ENCODE measurements at places on chromosomes 2 and 18. TPM values are rescaled to one million over a fixed set of nuclear protein-coding genes. Genes with fewer than 3 reads are reported as not detected.

GNLY gene
- polyA plus RNA-seq: 18.1 TPM

LIMS4 gene
- polyA plus RNA-seq: not detected

CIB4 gene
- polyA plus RNA-seq: not detected

ARHGAP28 gene
- not detected for polyA plus RNA-seq

DCDC2C gene
- not detected for polyA plus RNA-seq

UGT1A5 gene
- not detected for polyA plus RNA-seq

STPG4 gene
- 0.31 TPM for polyA plus RNA-seq

NEB gene
- polyA plus RNA-seq: 4.0 TPM

GALR1 gene
- polyA plus RNA-seq: not detected

GREB1 gene
- polyA plus RNA-seq: 0.04 TPM

DNA sequence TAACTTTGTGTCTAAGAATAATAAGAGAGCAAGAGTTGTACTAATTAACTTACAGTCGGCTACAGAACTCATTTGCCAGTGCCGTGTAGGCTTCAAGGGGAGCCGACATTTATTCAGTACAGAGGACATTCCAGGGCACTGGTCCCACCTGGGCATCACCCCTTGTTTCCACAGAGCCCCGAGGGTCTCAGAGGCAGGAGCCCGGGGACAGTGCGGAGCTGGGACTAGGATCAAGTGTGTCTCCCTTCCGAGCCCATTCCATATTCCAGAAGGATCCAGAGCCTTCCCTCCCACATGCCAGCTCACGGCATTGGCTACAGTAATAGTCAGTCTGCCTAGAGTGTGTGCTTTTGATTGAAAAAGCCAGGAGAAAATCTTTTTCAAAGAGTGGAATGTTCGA lies 71.5 kb upstream of the CTDP1 start:
- no peak for DNase-seq

DNA sequence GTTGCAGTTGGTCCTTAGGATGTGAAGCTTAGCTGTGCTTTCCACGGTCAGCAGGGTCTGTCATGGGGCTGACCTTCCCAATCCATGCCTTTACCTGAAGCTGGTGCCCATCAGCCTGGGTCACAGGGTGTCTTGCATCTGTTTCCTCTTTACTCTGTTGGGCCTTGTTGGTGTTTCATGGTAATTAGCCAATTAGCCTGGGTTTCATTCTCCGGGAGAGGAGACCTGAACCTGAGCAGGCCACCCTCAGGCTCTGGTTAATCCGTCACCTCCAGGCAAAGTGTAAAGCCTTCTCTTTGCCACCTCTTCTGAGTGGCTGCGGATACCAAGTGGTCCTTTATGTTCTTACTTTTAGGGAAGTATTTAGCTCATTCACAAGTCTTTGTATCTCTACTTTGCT lies 140.1 kb downstream of the GBX2 start:
- DNase-seq: no peak

GRCh38 chr2:63840081-63840784 lies 1.5 kb upstream of the UGP2 start:
- no peak for DNase-seq

DNA sequence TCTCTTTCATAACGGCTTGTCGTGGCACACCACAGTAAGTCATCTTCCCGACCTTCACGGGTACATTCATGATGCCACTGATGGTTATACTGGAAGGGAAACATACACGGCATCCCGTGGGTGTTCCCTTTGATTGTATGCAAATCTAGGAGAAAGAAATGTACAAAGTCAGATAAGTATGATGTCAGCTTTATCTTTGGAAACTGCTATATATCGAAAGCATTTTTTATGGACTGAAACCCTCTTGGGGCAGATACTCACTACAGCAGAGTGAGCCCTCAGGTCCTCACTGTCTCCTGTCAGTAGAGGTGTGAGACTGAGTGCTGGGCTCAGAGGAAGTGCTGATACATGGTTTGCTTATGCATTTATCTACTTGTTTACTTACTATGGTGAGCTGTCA lies 20.4 kb downstream of the PLA2R1 start:
- DNase-seq: no peak

DNA sequence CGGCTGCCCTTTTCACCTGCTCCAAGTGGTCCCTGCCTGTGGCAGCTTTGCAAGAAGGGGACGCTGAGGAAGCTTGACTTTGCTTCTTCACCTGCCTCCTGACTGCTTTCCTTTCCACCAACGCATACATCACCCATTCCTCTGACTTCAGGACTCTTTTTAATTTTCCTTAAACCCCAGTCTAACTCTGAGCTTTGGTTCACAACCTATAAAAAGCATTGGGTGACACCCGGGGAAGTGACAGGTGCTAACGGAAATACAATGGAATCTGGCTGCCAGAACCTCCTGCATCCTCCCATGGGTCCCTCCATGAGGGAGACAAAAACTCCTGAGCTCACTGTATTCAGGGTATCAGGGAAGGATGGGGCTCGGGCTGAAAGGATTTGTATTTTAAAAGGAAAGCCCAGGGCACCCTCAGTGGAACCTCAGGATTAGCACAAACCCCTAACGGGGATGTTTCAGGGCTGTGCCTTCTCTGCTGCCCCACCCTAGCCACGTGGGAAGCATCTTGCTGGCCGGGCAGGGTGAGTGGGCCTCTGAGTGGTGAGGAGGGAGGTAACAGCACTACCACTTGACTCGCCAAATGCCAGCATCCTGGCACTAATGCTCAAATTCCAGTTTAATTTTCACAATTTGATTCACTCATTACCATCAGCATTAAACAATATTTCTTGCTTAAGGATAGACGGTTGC lies 284.8 kb downstream of the CELF4 start:
- no peak for DNase-seq

DNA sequence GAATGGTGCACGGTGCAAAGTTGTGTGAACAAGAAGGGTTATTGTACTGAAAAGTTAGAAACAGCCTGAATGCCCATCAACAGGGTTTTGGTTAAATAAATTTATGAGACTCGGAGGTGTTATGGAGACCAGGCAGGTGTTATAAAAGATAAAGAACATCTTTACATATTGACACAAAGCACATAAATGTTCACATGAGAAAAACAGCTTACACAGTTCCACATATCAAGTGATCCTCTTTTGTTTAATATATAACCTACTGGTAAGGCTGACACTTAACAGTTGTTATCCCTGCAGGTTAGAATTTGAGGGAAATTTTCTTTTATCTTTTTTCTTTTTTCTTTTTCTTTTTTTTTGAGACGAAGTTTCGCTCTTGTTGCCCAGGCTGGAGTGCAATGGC lies 20.0 kb upstream of the ARPC2 start:
- DNase-seq: no peak

- DNase-seq: no peak
Measured at GRCh38 chr18:69814861-69815385, 132.8 kb downstream of the CD226 start.

GRCh38 chr2:214035091-214035852 lies 375.6 kb upstream of the VWC2L start:
- no peak for DNase-seq

- no peak for DNase-seq
Measured at GRCh38 chr2:218895759-218896500, 15.3 kb downstream of the WNT10A start.

GRCh38 chr2:217996361-217996760 lies 6.4 kb downstream of the TNS1 start:
- DNase-seq: no peak

DNA sequence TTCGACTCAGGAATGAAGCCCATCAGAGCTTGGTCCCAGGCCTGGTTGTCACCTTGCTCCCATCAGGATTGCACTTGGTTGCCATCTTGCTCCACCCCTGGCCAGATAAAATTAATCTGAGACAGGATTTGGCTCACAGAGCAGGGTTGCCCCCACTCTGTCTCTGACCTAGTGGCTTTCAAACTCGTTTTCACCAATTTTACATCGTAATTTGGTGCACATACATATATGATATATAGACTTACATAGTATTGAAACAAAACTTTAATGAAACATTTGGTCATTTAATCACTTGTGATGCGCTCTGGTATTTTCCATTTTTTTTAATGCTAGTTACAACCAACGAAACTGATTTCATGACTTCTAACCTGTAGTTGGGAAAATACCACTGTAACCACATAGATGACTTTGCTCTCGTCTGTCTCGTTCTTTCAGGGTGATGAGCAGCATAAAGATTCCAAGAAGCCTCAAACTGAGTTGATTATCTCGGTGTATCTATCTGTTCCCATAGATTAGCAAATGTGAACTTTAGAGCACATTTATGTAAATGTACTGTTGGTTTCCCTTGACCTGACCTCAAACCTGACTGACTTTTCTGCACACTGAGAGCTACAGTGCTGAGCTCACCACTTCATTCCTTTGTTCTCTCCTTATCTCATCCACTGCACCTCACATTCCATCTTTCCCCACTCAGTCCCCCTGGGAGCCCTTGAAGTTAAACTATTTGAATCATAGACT lies 30.5 kb upstream of the PLB1 start:
- DNase-seq: no peak

DNA sequence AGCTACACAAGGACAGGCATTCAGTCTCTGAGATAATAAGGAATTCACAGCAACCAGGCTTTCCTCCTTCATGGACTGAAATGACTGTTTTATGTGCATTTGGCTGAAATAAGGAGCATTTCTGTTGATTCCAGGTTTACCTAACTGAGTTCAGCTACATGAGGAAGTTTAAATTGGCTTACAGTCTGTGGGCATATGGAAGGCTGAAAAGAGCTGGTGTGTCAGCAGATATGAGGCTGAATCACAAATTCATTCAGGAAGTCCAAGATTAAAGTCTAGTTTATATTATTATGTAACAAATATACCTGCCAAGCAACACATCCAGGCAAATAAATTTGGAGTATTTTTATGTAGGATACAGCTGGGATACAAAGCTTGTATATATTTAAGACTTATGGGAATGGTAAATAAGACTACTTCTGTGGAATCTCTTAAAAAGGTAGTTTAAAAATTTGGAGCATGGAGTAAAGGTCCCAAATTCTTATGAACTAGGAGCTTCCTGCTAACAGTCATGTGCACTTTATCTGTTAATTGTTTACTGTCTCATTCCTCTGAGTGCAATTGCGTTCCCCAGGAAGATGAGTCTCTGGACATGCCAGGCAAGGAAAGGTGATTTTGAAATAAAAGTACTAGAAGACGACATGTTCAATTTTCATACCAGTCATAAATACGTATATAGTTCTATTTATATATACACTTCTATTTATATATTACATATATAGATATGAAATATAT lies 53.0 kb downstream of the ZC3H8 start:
- DNase-seq: no peak

DNA sequence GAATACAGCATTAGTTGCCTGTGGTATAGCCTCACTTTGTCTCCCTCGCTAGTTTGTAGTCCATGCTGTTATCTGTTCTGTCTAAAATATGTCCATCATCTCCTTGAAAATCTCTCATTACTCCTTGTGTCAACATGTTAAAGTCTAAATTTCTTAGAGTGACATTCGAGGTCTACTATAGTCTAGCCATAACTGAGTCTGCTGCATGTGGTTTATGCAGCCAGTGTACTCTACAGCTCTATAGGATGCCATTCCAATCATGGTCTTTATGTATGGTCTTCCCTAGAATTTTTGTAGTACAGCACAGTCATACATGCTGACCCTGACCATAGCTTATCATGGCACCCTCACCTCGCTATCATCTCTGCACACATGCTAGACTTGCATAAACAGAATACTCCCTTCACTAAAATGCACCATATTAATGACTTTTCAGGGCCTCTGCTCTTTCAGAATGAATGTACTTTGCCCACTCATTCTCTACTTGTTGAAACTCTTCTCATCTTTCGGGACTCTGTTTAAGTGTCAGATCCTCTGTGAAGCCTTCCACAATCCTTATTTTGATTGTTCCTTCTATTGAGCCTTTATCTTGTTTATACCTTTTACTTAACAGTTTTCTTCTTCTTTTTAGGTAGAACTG lies 12.8 kb downstream of the TANK start:
- DNase-seq: no peak

DNA sequence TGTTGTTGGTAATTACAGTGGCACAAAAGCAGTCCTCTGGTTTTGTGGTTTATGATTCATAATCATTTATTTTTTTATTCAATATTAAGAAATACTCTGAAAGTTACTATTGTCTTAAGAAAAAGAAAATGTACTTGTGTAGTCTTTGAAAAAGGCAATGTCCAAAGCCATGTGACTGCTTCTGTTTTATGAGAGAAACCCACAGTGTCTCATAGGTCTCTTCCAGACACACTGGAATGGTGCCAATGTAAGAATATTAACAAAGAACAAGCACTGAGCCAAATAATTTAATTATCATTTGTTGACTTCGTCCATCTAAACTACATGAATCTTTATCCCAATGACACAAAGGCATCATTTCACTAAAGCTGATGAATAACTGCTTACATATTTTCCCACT lies 62.5 kb downstream of the RPRM start:
- DNase-seq: no peak

DNA sequence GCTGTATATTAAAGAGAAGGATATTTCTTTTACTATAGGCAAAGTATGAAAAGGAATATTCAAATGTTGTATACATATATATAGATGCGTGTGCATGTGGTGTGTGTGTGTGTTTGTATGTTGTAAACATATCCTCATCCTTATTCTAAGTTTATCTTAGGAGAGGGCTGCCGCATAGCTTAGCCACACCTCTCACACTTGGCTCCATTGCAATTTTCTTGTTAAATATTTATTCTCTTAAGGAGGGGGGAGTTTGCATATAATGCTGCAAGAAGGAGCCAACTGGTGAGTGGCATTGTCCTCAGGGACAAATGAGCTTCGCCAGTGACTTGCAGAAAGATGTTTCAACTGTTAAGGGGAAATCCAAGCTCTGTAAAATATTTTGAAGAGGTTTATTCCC lies 360.1 kb upstream of the RND3 start:
- DNase-seq: no peak

GRCh38 chr2:194104687-194105086 lies 1552.3 kb upstream of the SLC39A10 start:
- DNase-seq: peak; percentile 68

DNA sequence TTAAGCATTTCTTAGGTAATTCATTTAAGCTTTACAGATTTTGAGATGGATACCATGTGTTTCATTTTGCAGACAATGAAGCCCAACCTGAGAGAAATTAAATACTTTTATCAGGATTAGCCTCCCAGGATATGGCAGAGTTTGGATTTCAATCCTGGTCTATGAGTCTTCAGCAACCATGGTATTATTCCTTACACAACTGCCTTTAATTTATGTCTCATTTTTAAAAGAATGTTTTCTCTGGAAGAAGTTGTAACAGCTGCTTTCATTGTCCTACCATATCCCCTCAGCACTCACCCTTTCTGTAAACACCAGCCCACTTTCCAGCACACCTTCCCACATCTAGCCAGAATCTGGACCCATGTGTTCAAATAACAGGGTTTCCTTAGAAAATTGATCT lies 863.7 kb upstream of the VRK2 start:
- DNase-seq: no peak

GRCh38 chr2:241546771-241547498 lies 11.6 kb upstream of the BOK start:
- no peak for DNase-seq

GRCh38 chr18:33291539-33291938 lies 149.0 kb downstream of the CCDC178 start:
- no peak for DNase-seq

- no peak for DNase-seq
Measured at GRCh38 chr2:32399221-32399620, 42.4 kb downstream of the BIRC6 start.

- DNase-seq: no peak
Measured at GRCh38 chr2:201779901-201780673, 646 bp downstream of the ALS2 start.

All from B cell (primary cell).